ENCODE measurements at places on chromosomes 1 and 21.

- no peak for DNase-seq
Observed at GRCh38 chr1:8133190-8133589, 107.1 kb upstream of the ERRFI1 start.

GRCh38 chr21:32626621-32627196 lies 14.5 kb upstream of the CFAP298 start:
- DNase-seq, result no peak

DNA sequence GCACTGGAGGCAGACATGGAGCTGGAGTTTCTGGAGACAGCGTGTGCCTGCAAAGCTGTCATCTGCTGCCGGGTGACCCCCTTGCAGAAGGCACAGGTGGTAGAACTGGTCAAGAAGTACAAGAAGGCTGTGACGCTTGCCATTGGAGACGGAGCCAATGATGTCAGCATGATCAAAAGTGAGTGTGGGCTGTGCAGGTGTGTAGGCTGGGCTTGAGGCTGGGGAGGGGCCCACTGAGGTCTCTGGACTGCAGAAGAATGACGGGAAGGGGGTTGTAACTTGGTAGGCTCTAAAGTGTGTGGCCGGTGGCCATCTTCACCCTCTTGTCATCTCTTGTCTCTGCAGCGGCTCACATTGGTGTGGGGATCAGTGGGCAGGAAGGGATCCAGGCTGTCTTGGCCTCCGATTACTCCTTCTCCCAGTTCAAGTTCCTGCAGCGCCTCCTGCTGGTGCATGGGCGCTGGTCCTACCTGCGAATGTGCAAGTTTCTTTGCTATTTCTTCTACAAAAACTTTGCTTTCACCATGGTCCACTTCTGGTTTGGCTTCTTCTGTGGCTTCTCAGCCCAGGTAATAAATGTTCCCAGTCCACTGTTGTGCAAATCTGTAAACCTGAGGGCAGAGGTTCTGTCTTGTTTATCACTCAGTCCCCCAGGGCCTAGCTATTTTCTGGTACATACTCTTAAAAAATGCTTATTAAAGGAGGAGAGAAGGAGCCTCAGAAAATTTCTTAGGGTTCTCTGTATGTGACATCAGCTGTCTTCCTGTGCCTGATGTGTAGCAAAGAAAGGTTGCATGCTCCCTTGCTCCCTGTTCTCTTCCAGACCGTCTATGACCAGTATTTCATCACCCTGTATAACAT lies 19.9 kb downstream of the ATP8B2 start:
- DNase-seq, result peak; percentile 41

DNA sequence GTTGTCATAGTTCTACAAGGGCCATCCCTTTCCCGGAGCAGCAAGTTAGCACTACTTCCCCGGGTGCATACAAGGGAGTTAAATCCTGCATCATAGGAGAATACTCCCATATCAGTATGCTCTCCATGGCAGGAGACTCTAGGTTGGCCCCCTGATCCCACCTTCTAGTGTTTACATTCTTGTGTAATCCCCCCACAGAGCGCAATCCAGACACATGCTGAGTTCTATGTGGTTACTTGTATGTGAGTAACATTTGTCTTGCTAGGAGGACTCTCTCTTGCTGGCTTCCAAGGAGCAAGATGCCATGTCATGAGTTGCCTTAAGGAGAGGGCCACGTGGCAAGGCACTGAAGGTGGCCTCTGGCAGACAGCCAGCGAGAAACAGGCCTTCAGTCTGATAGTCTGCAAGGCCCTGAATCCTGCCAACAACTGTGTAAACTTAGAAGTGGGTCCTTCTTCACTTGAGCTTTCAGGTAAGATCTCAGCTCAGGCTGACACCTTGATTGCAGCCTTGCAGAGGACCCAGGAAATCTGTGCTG lies 155.3 kb downstream of the CDC7 start:
- DNase-seq, result no peak

- no peak for DNase-seq
Observed at GRCh38 chr1:155983191-155984024, 5.1 kb upstream of the ARHGEF2 start.

GRCh38 chr1:245298781-245299180 lies 144.0 kb downstream of the KIF26B start:
- DNase-seq, result no peak

GRCh38 chr1:44696789-44697345 lies 22.4 kb downstream of the ARMH1 start:
- DNase-seq, result no peak

DNA sequence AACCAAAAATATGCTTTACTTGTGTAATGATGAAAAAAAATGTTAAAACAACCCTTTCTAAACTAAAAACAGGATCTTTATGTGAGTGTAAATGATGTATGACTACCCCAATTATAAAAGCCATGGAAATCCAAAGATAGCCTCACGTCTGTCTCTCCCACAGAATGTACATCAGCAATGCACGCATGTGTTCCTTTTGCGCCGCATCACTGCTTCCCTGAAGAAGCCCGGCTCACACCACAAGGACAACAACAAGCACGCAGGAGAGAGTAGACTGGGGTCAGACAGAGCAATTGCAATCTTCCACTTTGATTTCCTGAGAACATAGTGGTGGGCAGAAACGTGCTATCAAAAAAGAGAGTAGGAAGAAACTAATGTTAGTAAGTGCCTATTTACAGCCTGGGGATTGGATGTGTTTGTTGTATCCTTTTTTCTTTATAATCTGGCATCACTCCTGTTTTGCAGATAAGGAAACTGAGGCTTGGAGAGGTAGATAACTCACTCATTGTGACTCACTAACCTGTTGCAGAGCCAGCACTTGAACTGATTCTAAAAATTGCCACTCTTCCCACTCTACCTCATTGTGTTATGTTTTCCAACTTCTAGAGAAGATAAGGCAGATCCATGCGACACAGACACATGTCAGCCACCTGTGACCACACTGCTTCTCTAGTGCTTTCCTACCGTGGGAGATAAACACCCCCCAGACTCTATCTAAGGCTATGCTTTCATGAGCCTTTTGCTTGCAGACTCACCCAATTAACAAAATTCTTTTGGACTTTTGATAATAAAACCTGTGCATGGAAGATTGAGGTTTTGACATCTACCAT lies 60.1 kb downstream of the MAP10 start:
- DNase-seq, result no peak

GRCh38 chr1:45246760-45247159 lies 40.4 kb upstream of the ZSWIM5 start:
- DNase-seq, result peak; percentile 97

DNA sequence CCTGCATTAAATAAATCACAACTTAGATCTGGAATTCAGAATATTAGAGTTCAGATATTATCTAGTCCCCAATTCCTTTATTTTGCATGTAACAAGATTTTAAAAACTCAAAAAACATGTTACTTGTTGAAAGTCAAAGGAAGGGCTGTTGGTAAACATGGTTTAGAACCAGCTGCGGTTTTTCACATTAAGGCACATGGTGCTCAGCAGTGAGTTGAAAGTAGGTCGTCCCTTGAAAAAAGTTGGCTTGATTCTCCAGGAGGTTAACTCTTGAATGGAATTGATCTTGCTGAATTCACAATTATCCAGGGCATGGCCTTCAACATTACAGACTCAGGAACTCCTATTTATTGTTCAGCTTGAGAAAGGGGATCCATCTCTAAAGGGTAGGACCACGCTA lies 277.1 kb upstream of the DUSP10 start:
- DNase-seq, result no peak

- peak; percentile 55 for DNase-seq
Observed at GRCh38 chr1:176206006-176206960, 803 bp downstream of the COP1 start.

Data from endothelial cell of umbilical vein (primary cell).